ENCODE measurements at places on chromosomes 11 and 22.

DNA sequence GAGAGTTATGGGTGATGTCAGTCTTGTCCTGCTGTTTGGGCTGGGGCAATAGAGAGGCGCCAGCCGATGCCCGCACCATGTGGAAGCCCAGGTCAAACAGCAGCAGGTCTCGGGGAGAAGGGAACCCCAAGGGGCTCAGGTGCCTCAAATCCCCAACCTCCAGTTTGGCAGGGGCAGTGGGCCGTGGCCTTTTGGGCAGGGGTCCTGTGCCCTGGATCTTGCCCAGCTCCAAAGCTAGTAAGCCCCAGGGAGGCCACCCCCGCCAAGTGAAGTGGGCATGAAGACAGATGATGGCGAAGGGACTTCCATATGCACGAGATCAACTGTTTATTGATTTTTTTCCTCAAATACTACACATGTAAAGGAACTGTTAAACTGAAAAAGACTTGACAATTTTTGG lies 12.4 kb upstream of the ARFGAP3 start:
- DNase-seq: no peak

DNA sequence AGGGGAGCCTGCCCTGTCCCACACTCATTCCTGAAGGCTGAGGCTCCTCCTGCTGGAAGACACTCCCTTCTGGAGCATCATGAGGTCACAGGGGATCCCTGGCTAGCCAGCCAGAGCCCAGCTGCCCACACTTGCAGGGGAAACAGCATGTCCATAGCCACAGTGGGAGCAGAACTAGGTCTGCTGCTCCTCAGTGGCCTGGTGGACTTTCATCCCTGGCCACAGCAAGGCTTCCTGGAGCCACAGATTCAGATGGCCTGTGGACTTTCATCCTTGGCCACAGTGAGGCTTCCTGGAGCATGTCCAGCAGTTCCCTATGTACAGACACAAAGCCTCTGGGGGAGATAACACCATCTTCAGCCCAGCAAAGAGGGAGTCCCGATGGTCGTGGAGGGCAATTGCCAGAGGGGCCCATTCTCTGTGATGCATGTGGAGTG lies 5.9 kb upstream of the APOL6 start:
- no peak for DNase-seq

GRCh38 chr11:92204731-92205130 lies 19.9 kb upstream of the FAT3 start:
- no peak for DNase-seq

GRCh38 chr11:93737904-93738612 lies 3.2 kb downstream of the TAF1D start:
- no peak for DNase-seq

DNA sequence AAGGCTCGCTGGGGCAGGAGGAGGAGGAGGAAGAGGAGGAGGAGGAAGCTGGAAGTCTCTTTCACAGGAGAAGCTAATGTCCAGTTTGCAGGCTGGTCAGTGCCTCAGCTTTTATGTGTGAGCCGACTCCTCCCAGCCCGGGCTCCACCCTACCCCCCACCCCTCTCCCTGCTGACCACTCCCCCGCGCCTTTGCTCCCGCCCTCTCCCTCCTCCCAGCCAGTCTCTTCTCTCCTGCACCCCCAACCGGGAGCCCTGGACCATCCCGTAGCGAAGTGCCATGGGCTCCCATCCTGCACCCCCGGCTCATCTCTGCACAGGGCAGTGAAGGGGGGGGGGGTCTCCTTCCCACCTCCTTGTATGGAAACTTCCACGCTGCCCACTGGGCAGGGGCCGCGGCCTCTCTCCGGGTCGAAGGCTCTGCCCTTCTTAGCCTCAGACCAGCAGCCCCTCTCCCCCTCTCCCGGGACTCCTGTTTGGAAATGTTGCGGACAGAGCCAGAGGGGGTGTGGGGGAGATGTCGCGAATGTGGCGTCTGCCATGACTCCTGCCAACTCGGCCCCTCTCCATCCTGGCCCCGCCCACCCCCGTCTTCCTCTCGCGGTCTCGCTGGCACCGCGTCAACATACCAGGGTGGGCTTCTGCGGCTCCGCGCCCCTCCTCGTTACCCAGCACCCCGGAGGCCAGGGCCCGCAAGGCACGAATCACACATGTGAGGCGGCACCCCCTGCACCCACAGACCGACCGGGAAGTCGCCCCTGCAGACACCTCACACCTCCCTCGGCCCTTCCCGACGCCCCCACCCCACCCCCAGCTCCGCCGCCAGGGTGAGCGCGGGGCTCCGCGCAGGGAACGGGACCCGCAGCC lies 1.8 kb downstream of the IGF2 start:
- DNase-seq: no peak

DNA sequence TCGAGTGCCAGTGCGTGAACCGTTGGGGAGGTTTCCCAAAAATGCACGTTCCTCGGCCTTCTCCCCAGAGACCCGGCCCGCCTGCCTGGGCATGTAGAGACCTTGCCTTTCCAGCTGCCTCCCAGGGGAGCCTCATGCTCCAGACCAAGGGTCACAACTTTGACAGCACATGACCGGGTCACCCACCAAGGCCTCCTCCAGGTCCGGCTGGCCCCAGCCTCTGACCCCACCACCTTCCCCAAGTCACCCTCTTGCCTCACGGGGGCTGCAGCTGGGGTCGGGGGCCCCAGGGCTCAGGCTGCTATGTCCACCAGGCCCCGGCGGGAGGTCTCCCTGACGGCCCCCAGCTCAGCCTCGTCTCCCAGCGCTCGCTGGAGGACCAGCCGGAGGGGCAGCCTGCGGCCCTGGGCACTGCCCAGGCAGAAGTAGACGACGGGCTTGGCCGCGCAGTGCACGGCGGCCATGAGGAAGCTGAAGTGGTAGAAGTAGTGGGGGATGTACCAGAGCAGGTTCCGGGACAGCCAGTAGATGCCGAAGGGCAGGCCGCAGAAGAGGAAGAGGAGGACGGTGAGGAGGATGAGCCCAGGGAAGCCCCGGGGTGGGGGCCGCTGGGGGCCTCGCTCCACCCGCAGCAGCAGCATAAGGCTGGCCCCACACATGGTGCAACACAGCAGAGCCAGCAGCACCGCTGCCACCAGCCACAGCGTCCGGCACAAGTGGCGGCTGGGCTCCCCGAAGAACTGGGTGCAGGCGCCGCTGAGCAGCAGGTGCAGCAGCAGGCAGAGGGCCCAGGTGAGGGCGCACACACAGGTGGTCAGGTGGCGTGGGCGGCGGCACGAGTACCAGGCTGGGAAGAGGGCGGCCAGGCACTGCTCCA lies 4.4 kb downstream of the MRGPRE start:
- DNase-seq: no peak

GRCh38 chr11:773830-774229 lies 3.5 kb downstream of the GATD1 start:
- DNase-seq: no peak

GRCh38 chr11:57069942-57070341 lies 81.2 kb downstream of the OR5AK2 start:
- DNase-seq: no peak

- DNase-seq: no peak
Measured at GRCh38 chr11:120352405-120352804, 16.2 kb downstream of the ARHGEF12 start.

GRCh38 chr11:16194566-16194965 lies 161.8 kb downstream of the SOX6 start:
- DNase-seq: no peak

- no peak for DNase-seq
Measured at GRCh38 chr11:69796063-69796462, 20.9 kb upstream of the FGF4 start.

GRCh38 chr22:22176929-22177616 lies 67.5 kb upstream of the VPREB1 start:
- DNase-seq: no peak

DNA sequence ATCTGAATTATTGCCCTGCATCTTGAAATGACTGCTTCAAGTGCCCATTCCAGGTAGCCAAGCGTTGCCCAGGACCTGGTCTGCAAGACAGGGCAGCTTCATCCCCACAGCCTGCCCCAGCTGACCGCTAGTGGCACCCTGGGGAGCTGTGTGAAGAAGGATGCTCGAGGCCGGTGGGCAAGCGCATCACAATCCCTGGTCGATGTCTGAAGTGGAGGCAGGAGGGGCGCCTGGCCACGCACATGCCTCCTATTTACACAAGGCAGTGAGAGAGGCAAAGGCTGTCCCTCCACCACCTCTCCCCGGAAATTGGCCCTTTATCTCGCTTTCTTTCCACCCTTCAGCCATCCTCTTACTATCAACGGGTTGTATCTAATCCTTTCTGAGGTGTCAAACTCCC lies 28.1 kb upstream of the PHF21A start:
- DNase-seq: no peak

DNA sequence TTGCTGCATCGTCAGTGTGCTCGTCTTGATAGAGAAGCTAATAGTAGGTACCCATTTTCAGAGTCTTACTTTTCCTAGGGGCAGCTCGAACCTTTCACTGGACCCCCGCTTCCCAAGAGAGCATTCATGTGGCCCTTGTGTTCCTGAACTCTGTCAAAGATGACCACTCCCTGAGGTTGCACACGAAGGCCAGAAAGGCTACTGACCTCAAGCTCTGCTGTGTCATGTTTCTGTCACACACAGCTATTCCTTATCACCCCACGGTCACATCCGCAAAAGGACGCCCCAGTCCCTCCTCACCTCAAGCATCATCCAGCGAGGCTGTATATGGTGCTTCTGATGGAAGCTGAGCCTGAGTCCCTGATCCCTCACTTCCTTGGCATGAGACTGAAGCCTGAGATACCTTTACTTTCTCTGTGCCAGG lies 171.5 kb downstream of the LDLRAD3 start:
- DNase-seq: no peak

DNA sequence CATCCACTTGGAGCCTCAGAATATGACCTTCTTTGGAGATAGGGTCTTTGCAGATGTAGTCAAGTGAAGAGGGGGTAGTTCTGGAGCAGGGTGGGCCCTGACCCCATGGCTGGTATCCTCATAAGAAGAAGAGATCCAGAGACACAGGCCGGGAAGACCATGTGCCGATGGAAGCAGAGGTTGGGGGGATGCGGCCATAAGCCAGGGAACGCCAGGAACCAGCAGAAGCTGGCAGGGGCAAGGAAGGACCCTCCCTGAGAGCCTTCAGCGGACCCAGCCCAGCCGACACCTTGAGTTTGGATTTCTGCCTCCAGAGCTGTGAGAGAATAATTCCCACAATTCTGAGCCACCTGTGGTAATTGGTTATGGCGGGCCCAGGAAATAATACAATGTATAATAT lies 26.1 kb upstream of the SMIM38 start:
- DNase-seq: no peak

DNA sequence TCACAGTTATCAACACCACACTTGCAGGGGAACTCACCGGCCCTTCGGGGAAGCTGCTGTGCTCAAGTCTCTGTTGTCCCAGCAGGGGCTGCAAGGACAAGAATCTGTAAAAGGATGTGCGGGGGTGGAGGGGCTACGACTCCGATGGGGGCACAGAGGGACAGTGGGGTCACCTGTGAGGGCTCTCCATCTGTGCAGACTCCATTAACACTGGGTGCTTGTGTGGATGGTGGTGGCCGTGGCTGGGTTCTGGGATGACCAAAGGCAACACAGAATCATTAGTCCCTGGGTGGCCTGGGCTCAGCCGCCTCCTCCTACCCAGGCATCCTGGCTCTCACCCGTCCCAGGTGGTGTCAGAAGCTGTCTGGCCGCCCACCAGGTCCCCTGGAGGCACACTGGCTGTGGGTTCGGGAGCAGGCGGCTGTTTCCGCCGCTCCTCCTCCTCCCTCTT lies 10.2 kb upstream of the RBM4B start:
- DNase-seq: no peak

DNA sequence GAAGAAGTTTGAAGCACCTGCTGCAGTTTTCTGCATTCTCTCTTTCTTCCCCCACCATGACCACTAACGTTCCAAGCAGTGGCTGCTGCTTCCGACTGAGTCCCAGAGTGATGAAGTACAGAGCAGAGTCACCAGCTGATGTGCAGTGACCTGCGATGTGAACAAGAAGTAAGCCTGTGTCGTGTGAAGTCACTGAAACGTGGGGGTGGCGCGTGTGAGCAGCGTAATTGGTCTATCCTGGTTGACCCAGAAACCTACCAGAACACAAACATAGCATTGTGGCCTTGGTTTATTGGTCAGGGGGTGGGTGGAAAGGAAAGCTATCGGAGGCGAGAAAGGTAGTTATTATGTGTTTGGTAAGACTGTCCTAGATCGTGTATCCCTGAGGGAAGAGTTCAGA lies 3.5 kb downstream of the KRTAP5-7 start:
- no peak for DNase-seq

- no peak for DNase-seq
Measured at GRCh38 chr11:86919557-86920210, 35.5 kb downstream of the FZD4 start.

GRCh38 chr11:61922539-61922938 lies 5.2 kb upstream of the RAB3IL1 start:
- DNase-seq: no peak

- peak; percentile 70 for DNase-seq
Measured at GRCh38 chr22:27804470-27805297, 3.1 kb upstream of the MN1 start.

GRCh38 chr11:31628111-31628510 lies 118.5 kb downstream of the ELP4 start:
- DNase-seq: no peak
